Motor neuron (in vitro differentiated cells): ENCODE measurements at places on chromosomes 6 and 20. TPM values are rescaled to one million over a fixed set of nuclear protein-coding genes. Genes with fewer than 3 reads are reported as not detected.

PNPLA1 gene
- 0.22 TPM in 1 of 2 replicates, not detected in the other for total RNA-seq

OR11A1 gene
- total RNA-seq: 0.22 TPM in 1 of 2 replicates, not detected in the other

ETV7 gene
- not detected in 2 replicates for total RNA-seq

OXT gene
- not detected in 2 replicates for total RNA-seq

DNA sequence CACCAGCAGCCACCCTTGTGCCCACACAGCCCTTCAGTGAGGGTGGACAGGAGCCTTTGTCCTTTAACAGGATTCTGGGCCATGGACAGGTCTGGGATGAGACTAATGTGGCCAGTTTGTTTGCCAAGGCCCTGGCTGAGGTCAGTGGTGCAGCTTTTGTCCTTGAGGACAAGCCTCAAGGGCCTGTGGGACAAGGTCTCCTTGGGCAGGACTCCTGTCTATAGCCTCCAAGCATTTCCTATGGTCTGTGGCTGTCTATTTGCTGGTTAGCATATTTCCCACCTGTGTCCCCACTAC lies 44.1 kb downstream of the SUN5 start:
- ATAC-seq: no peak

DNA sequence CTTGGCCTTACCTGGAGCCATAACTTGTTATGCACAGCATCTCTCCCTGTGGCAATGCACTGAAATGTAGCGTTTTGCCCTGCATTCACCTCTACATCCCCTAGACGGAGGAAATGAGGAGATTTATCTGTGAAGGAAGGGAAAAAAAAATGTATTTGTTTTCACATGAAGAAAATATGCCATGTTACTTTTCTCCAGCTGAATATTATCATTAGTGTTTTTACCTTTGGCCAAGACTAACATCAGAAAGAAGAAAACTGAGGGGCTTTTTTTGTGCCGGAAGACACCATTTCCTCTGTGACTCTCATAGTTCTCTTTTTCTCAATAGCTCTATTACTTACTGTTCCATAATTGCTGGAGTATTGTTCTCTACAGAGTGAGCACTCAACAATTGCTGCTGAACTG lies 280.4 kb downstream of the PTPRK start:
- ATAC-seq: no peak

DNA sequence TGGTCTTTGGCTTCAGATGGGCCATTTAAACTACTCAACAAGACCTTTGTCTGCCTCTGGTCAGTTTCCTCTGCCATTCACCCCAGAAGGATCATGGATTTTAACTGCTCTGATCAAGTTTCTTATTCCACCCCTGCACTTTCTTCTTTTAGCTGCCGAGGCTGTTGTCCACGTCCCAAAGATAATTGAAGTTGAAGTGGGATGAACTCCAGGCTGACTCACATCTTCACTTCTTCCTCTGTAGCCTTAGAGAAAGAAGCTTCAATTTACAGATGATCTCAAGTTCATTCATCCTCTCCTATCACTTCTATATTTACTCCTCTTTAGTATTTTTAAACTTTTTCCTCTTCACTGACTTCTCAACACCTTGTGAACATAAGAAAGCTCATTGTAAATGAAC lies 651.6 kb downstream of the UTRN start:
- ATAC-seq: no peak

- no peak for ATAC-seq
Observed at GRCh38 chr6:2147261-2147660, 98.1 kb downstream of the GMDS start.

DNA sequence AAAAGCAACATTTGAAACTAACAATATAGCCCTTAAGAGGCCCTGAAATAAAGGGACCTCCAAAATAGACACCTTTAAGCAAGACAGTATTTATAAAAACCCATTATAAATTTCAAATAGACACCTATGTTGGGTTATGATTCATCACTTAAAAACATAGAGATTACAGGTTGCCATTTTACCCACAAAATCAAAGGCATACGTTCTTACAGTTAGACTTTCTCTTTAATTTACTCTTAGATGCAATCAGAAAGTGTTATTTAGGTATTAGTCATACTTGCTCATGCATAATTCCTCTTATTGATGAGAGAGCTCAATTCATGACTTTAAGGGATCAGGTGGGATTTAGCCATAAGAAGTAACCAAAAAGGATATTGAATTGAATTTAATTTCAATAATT lies 51.5 kb upstream of the TMEM200A start:
- ATAC-seq: no peak

DNA sequence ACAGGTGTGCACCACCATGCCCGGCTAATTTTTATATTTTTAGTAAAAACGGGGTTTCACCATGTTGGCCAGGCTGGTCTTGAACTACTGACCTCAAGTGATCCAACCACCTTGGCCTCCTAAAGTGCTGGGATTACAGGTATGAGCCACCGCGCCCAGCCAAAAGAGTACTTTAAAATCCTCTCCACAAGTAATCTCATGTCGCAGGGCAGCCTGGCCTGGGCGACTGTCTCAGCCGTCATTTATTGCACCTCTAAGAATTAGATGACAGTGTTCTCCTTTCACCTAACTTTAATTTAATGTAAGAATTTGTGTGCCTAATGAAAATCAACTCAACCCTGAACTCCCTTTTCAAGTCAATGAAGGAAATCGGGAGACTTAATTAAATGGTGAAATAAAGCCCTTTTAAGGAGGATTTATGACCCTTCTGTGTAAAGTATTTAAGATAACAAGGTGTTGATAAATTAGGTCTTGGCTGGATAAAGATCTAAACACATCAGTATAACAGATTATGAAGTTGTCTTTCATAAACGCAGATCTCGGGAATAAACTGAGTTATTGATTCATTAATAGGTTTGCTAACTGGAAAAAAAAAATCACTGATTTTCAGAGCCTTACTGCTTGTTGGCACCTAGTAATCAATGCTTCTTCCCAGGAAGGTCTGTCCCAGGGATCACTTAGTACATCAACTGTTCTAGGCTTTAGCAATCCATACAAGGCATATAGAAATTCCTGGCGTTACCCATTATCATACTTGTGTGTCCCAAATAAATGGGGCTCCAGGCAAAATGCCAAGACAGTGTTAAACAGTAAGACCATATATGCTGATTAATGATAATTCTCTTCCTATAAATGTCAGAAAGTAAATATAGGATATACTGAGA lies 209.3 kb downstream of the GMDS start:
- ATAC-seq: no peak

GRCh38 chr6:10837009-10837621 lies 1.2 kb downstream of the MAK start:
- ATAC-seq: no peak

DNA sequence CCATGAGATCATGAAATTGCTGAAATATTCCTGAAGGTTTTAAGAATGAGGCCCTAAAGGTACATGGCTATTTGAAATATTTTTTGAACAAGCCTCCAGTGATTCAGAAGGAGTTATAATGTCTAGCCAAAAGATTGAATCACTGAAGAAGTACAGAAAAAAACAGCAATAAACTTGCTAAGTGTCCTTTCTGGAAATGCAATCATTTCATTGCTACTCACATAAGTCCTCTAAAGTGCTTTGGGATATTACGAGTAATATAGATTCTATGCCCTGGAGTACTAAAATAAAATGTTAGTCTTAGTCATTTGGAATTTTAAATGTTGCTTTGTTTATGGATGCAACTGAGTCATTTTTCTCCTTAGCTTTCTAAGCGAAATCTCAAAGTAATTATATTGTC lies 32.7 kb downstream of the CENPW start:
- no peak for ATAC-seq

GRCh38 chr20:25484911-25485511 lies 77.5 kb downstream of the GINS1 start:
- ATAC-seq: no peak

GRCh38 chr6:2582268-2582667 lies 168.5 kb downstream of the MYLK4 start:
- ATAC-seq: no peak

DNA sequence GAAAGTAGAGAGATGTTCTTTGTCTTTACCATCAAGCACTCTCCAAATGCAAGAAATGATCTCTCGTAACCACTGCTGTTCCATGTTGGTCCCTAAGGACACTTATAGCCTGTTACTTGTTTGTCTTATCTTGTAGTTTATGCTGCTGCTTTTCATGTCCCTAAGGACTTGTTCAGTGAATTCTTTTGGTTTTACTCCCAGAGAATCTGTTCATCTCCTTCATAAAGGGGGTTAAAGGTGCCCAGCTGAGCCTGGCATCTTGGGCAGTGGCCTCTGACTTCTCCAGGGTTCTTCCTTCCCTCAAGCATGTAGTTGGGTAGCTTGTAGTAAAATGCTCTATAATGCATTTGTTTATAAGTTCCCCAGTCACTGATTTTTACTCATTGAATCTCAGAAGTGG lies 864 bp upstream of the PKIG start:
- no peak for ATAC-seq
